GOT3 (cell line): ENCODE measurements at places on chromosomes 6 and 20.

- DNase-seq, result no peak
Measured at GRCh38 chr6:4924661-4925271, 79.1 kb downstream of the RPP40 start.

DNA sequence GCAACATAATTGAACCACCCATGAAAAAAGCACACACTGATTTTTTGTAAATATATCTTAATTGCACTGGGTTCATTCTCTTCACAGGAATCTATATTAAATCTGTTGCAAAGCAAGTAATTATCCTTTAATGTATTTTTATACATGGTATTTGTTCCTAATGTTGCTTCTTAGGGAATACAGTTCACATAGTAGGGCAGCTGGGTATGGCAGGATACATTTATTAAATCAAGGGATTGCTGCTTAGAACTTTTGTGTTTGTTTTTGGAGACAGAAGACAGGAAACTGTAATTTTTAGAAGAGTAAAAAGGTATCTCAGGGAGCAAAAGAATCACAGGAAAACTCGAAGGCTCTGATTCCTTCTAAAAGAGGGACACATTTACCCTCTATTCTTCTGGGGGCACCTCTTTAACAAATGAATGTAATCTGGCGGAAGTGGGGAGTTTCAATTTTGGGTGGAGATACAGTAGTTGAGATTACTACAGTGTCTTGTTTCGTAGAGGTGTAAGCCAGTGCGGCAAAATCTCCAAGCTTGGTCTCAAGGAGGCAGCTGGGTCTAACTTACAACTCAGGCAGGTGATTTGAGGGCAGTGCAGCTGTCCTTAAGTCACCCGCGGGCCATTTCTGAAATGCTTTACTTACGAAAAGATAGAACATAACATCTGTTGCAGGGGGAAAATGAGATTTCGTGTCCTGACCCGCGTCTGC is 812 bp upstream of the SMIM13 start:
- no peak for DNase-seq

GRCh38 chr6:97882755-97883154 is 599.7 kb upstream of the MMS22L start:
- DNase-seq, result no peak

DNA sequence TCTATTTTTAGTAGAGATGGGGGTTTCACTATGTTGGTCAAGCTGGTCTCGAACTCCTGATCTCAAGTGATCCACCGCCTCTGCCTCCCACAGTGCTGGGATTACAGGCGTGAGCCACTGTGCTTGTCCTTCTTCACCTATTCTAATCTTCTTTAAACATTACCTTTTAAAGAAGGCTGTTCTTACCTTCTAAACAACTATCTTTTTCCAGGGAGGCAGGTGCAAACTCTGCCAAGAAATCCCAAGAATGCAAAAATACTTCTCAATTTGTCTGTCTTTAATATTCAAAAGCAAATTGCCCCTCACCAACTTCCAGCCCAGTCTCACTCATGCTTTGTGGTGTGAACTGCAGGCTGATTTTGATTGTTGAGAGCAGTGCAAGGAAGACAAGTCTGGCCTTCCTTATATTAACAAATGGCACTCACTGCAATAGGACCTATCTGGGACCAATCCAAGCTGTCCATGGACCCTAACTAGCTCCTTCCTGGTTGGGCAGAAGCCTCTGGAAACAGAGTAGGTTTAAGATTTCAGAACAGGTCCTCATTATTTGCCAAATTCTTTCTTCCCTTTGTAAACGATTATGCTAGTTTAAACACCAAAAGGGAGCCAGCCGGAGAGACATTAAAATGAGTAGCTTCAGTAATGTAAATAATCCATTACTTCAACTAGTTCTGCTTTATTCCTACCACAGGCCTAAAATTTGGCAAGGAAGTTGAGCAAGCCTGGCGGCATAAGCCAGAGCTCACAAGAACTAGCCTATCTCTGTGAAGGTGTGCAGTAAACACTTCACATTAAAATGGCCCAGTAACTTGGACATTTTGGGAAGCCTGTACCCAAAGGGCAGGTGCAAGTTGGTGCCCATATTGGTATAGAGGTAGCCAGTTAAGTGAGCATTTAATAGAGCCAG is 1.6 kb downstream of the SCAND1 start:
- no peak for DNase-seq

GRCh38 chr20:32505723-32506473 is 79.2 kb downstream of the NOL4L start:
- DNase-seq, result no peak

DNA sequence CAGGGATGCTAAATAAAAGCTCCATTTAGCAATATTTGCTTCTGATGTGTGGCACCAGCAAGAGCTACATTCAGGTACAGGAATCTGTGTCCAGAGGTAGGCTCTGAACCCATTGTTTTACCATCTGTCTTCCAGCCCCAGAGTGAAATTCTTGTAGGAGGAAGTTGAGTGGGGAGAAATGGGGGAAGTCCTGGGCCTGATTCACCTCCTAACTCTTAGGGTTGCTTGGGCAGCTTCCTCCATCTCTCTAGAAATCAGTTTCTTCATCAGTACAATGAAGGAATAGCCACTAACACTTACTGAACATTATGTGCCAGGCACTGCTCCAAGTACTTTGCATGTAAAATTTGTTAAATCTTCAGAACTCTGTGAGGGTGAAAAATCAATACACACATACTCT is 35.1 kb upstream of the TSPYL1 start:
- no peak for DNase-seq
